Esophagus squamous epithelium (tissue), 5 donors: ENCODE measurements at places on chromosomes 1 and 21.

DNA sequence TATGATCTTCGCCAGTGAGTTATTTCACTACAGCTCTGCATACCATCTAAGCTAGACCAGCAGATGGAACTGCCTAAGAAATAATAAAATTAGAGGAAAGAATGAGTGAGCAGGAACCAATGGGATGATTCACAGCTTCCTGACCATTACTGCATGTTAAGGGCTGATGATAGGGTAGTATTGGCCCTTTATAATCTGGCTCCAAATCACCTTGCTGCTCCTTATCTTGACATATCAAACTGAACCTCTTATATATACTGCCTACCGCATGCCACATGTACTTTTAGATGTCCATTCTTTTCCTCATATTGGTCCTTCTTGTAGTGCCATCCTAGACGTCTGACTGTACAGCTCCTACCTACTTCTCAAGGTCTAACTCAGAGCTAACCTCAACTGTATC lies 524.4 kb downstream of the DPYD start:
- no peak for DNase-seq

GRCh38 chr1:186409091-186409490 lies 33.5 kb downstream of the ODR4 start:
- no peak for DNase-seq

- no peak for DNase-seq
These were observed 94.8 kb downstream of the OMA1 start for GRCh38 chr1:58451560-58452191.

GRCh38 chr1:2045468-2046173 lies 4.6 kb upstream of the PRKCZ start:
- no peak for DNase-seq

- no peak for DNase-seq
These were observed 78.8 kb downstream of the SPSB1 start for GRCh38 chr1:9371391-9371935.

DNA sequence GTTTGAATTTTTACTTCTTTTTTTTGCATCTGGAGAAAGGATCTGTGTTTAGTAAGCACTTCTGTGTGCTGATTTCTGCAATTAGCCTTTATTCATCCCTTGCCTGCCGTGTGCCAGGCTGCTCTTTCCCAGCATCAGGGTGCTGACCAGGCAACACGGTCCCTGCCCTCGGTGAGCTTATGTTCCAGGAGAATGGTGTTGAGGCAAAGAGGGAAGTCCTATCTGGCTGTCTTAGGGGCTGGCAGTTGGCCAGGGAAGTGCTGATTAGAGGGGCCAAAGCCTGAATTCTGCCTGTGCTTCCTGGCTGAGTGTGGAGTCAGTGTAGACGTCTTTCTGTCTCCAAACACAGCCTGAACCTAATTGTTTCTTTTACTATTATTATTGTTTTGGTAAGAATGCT lies 187.1 kb downstream of the CAMTA1 start:
- no peak for DNase-seq

DNA sequence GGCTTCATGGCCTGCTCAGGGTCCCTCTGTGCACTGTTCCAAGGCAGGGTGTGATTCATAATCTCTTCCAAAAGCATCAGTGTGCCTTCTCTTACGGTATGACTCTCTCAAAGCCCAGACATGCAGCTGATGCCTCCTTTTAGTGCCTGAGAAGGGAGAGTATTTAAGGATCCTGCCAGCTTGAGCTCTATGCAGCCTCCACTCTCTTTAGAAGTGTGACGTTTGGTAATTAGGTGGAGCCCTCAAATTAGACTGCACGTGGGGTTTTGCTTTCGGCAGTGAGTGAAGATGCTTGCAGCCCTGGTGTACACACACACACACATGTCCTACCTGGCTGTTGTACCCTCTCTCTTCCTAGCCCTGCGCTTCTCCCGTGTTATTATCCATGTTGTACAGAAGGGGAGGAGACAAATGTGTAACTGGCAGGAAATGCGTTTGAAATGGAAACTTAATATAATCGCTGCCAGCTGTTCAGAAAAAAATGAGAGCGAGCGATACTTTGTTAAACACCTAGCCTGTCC lies 2.6 kb upstream of the C1orf174 start:
- DNase-seq, result no peak

DNA sequence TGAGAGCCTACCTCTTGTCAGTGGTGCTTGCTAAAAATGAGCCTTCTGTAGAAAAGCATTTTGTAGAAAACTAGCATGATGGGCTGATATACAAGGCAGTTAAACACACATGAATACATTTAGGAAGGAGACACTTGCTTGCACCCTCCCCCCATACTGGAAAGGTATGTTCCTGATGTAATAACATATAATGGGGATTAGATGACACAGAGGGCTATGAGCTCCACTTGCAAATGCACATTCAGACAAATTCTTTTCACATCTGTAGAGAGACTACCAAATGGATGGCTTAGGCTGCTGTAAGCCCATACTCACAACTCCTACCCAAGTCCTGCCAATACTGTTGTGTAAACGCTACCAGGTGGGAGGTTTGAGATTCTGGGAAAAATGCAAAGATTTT lies 634.0 kb downstream of the SMYD3 start:
- no peak for DNase-seq

DNA sequence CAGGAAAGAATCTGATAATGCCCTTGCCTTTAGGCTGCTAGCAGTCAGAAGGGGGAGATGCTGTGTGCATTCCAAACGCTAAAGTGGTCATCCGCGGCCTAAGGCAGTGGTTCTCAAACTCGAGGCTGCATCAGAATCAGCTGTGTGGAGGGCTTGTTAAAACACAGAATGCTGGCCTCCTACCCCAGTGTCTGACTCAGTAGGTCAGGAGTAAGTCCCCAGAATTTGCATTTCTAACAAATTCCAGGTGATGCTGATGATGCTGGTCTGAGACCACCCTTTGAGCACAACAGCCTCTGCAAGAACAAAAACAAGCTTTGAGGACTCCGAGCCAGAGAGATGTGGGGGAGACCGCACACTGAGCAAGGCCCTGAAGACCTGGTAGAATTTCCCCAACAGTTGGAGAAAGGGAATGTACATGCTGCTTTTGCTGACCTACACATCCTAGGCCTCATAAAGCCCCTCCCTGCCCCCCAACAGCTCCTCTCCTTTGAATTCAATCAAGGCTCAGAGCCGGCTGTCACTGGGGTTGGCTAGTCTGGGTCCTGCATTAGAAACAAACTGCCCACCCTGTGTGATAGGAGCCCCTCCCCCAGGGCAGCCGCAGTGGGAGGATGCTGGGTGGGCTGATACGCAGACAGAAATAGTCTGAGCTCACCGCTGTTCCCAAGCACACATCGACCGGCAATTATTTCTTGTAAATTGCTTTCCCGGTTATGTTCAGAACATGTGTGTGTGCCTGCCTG lies 27.1 kb downstream of the SHISAL2A start:
- DNase-seq, result no peak

- DNase-seq, result no peak
These were observed 42.2 kb downstream of the B3GALT5 start for GRCh38 chr21:39654951-39655350.

GRCh38 chr1:52032124-52032784 lies 1.4 kb downstream of the KTI12 start:
- DNase-seq, result no peak

DNA sequence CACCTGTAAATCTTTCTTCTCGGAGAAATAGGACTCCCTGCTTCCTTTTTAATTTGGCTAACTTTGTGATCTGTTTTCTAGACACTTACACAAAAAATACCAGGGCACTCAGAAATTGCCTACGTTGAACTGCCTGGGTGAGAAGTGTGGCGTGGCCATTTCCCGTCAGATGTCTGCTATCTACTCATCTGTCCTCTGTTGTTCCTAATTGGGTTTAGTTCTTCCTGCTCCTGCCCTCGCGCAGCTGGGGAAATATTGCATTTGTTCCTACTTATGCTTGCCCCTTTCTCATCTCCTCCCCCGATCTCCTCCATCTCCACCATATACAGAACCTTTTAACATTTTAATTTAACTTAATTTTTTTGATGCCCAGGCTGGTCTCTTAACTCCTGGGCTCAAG lies 55.1 kb downstream of the CD58 start:
- DNase-seq, result no peak

DNA sequence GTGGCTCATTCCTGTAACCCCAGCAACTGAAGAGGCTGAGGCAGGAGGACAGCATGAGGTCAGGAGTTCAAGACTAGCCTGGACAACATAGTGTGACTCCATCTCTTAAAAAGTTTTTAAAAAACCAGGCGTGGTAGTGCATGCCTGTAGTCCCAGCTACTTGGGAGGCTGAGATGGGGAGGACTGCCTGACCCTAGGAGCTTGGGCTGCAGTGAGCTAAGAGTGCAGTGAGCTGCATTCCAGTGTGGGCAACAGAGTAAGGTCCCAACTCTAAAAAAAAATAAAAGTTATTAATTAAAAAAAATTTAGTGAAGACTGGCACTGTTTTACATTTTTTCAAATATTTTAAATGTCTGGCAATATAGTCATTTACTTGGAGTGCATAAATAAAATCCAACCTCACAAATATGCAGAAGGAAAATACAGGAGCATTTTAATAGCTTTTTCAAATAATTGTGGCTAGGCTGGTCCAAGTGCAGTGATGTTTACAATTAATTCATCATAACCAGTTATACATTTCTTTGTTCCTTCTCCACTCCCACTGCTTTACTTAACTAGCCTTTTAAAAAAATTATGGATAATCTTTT lies 10.8 kb downstream of the ZBTB8OS start:
- DNase-seq, result no peak

DNA sequence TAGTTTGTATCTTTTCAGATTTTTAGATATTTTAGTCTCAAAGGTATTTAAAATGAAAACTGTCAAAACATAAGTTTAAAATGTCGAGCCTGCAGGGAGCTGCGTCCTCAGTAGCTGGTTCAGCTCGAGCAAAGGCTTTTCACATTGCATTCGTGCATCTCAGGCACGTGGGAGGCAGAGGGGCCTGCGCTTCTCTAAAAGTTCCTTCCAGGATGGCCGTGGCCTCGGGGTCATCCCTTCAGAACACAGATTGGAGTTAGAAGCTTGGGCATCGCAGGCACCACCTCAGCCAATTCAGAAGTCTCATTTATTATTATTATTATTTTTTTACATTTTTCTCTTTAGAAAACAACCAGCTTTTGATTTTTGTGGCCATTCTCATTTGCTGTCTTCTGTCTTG lies 66.9 kb upstream of the DIP2A start:
- DNase-seq, result no peak

DNA sequence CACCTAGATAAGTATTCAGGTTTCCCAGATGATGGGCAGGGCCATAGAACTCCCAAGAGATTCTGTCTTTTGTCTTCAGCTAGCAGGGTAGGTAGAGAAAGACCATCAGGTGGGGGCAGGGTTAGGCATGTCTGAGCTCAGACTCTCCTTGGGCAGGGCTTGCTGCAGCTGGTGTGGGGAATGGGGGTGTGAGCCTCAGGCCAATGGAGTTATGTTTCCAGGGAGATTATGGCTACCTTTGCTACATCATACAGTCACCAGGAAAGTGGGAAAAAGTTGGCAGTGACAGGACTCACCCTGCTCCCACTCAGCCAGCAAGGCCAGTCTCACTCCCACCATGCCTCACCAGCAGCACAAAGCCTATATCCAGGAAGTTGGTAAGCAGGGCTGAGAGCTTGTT lies 77.8 kb downstream of the DRAM2 start:
- no peak for DNase-seq

- no peak for DNase-seq
These were observed 3.2 kb upstream of the SRM start for GRCh38 chr1:11062965-11063401.

DNA sequence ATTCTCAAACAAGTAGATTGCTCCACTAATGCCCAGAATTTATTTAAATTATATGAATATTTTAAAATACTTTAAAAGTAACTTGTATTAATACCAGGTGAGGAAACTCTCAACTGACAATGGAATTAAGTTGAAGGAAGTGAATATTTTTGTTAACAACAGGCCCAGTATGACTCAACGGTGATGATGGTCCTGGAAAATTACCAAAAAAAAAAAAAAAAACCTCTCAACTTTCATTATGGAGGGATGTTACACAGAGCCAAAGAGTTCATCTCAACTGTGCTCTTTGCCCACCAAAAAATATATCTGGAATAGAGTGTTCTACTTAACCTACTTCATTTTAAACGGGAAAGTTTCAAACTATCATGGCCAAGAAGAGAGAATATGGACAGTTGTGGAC lies 28.3 kb downstream of the CFH start:
- no peak for DNase-seq

- no peak for DNase-seq
These were observed 57.6 kb upstream of the COG2 start for GRCh38 chr1:230584660-230585059.

GRCh38 chr1:199690496-199690895 lies 337.0 kb upstream of the NR5A2 start:
- no peak for DNase-seq

- no peak for DNase-seq
These were observed 200.6 kb upstream of the CACYBP start for GRCh38 chr1:174799136-174799479.

DNA sequence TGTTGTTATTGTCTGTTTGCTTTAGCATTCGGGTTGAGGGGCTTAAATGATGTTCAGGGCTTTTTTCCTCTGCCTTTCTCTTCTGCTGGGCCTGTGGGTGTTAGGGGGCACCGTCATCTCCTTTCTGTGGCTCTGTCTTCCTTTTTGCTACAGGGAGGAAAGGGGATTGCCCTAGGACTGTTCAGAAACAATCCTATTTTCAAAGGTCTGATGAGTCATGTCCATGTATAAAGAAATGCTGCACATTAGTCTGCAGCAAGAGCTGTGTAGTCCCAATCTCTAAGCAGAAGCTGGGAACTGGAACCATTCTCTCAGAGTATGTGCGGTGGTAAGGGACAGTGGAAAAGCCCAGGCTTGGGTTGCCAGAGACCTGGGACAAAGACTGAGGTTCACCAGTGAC lies 462.3 kb downstream of the OMA1 start:
- no peak for DNase-seq

GRCh38 chr1:119327450-119328155 lies 41.0 kb upstream of the HAO2 start:
- DNase-seq, result no peak

DNA sequence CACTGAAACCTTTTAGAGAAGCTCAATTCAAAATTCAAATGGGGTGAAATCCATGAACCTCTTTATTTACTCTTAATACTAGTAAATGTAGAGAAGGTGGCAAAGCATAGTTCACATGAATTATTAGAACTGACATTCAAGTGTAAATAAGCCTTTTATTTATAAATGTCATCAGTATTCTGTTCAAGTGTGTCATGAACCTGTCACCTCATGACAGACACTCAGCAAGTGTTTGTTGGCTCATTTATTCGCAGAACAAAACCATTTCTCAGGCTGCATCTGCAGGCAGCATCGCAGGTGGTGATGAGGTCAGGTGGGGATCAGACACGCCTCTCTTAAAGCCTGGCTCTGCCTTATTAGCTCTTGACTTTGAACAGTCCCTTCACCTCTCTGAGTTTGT lies 116.6 kb downstream of the SETD4 start:
- no peak for DNase-seq

DNA sequence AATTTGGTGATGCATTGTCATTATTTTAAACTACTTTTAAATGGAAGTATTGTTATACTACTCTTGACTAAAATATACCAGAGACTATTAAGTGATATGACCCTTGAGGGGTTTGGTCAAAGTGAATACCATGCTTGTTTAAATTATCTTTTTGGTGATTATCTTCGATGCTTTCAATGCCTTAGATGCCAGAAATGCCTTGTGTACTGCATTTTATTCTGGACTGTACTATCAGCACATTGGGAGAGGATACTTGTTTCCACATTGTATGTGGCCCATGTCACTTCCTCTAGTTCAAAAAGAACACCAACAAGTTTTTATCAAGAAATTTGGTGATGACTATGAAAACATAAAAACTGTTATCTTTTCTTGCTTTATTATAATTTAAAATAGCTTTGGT lies 16.3 kb downstream of the MAP3K7CL start:
- no peak for DNase-seq

- no peak for DNase-seq
These were observed 28.4 kb downstream of the ACP6 start for GRCh38 chr1:147641695-147642592.

- DNase-seq, result no peak
These were observed 23.3 kb downstream of the SUSD4 start for GRCh38 chr1:223340637-223341036.
